ENCODE measurements at places on chromosomes 6 and 20.

DNA sequence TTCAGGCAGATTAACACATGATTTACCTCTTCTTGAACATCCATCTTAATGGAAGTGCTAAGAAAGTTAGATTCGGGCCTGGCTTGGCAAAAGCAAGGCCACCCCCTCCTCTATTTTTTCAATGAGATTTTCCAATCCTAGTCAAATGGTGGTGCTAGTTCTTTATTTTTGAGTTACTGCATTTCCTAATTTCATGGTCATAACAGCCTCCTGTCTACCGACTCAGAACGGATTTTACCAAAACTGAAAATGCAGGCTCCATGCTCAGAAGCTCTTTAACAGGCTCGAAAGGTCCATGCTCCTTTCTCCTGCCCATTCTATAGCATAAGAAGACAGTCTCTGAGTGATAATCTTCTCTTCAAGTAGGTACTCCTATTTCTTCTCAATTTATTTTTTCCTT, 117.2 kb upstream of the ESR1 start:
- DNase-seq, result no peak

GRCh38 chr6:112800916-112801315, 453.8 kb downstream of the RFPL4B start:
- DNase-seq, result no peak

- DNase-seq, result no peak
Observed at GRCh38 chr6:14290041-14290771, 172.6 kb downstream of the CD83 start.

GRCh38 chr20:57811374-57812020, 101.7 kb upstream of the PMEPA1 start:
- DNase-seq, result no peak

- no peak for DNase-seq
Observed at GRCh38 chr6:127855542-127856159, 45.2 kb downstream of the THEMIS start.

DNA sequence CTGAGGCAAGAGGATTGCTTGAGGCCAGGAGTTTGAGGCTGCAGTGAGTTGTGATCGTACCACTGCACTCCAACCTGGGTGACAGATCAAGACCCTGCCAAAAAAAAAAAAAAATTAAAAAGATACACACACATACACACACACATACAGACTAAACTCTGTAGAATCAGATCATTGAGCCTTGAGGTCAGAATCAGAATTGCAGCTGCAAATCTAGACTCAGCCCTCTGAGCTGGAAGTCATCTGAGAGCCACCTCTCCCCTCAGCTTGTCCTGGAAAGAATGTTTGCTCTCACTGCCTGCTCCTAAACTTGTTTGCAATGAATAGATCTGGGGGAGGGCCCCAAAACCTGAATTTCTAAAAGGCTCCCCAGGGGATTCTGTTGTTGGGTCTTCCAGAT, 41.4 kb upstream of the ANGPT4 start:
- no peak for DNase-seq

DNA sequence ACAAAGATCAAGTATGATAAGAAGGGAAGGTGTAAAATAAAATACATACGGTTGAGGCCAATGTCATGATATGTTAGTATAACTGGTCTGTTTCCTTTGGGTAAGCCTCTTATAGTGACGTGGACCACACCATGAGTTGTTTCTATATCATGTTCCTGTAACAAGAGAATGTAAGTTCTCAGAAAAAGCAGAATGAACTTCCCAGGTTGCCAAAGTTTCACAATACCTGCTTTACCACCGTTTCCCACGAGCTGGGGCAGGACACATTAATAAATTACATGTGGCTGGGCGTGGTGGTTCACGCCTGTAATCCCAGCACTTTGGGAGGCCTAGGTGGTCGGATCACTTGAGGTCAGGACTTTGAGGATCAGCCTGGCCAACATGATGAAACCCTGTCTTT, 42.6 kb upstream of the SLA2 start:
- DNase-seq, result no peak

- no peak for DNase-seq
Observed at GRCh38 chr6:26339612-26340011, 25.4 kb upstream of the BTN3A2 start.
